GM12891 (cell line): ENCODE measurements at places on chromosomes 5 and 9.

- no peak for DNase-seq
Measured at GRCh38 chr5:54867310-54867944, 118.0 kb downstream of the ESM1 start.

GRCh38 chr5:150159741-150160179, 4.1 kb upstream of the PDGFRB start:
- no peak for DNase-seq

DNA sequence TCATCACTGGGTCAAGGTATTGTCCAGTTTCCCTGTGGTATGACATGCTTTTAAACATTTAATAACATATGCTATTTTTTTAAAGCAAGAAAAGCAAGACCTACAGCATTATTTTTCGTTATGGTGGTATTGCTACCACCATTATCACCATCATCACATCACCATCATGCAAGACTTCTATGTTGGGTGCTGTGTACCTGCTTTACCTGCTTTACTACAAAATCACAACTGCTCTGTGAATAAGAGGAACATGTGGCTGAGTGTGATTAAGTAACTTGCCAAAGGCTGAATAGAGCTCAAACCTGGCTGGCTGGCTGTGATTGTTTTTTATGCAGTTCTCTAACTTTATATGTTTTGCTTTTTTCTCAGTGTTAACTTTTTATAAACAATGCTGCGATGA, 140.8 kb upstream of the CLINT1 start:
- DNase-seq = no peak

GRCh38 chr5:150622157-150622556, 18.3 kb upstream of the SYNPO start:
- DNase-seq = no peak

DNA sequence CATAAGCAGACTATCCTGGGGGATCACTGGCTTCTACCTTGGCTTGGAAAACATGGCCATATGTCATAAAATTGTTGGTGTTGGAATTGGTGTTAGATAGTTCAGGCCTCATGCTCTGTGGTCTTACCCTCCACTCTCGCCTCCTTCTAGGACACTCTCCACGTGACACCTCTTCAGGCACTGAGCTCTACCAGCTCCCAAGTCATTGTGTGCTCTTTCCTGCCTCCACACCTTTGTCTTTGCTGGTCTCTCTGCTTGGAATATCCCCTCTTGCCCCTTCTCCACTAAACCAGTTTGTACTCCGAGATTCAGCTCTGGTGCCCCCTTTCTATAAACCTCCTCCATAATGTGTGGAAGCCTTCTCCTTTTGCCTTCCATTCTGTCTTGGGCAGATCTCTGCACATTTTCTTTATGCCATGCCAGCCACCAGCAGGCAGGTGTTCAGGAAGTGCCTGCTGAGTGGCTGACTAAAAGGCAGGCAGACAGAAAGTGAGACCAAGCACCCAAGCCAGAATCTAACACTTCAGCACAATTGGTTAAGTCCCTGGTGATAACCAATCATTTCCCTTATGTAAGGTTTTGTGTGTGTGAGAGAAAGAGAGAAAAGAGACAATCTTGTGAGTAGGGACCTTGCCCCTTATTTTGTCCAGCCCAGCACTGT, 37.7 kb downstream of the SAR1B start:
- no peak for DNase-seq

- DNase-seq = peak; percentile 46
Measured at GRCh38 chr9:85522459-85523092, 219.2 kb downstream of the AGTPBP1 start.

DNA sequence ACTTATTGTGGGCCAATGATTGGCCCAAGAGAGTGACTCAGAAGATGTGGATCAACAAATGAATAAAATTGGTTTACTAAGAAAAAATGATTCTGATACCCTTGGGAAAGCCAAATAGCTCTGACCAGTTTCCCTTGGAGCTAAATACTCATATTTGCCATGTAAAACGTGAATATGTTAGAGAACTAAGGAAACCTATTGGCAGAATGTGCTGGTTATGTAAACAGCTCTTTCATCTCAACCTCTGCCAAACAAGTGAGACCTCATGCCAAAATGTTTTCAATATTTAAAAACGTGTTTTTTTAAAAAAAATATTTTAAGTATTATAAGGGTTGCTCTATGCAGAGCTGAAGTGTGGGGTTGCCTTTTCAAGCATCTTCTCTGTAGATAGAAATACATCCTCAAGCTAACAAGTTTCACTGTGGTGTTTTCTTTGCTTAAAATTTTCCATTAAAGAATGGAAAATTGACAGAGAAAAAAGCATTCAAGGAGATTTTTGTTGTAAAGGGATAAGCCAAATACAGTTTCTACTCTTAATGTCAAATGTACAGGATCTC, 186.9 kb upstream of the TUT7 start:
- no peak for DNase-seq

DNA sequence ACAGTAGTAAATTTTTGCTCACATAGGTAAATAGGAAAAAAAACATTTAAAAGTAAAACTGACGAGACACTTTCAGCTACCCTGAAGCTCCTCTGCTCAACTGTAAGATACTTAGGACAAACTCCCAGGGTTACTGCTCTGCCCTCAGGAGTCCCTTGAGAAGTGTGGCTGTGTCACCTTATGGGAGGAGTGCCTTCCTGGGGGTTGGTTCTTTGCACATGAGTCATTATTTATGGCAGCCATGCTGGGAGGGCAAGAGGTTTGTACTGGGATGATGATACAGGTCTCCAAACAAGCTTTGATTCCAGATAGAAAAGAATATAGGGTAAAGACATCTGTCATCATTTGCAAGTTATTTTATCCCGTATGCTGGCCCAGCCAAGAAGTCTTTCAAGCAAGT, 45.9 kb downstream of the TTC1 start:
- DNase-seq = no peak

DNA sequence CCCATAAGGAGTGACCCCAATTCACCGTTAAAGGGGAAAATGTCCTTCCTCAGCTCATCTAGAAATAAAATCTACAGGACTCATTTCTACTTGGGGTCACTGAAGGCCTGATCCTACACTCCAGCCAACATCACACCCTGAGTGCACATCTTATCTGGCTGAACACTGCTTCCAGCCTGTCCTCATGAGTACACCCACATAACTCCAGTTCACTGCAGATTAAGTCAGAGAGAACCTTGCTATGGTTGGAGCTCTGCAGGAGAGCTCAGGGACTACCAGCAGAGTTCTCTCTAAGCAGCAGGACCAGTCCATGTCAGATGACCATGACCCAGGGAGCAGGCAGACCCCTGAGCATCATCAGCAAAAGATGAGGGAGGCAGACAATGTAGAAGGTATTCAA, 126.9 kb upstream of the MAP3K1 start:
- DNase-seq = no peak

- DNase-seq = no peak
Measured at GRCh38 chr9:19665146-19665863, 123.5 kb downstream of the SLC24A2 start.

GRCh38 chr5:170200876-170201275, 31.9 kb upstream of the C5orf58 start:
- no peak for DNase-seq

GRCh38 chr5:72555871-72556270, 48.7 kb upstream of the ZNF366 start:
- DNase-seq = no peak

GRCh38 chr9:85600675-85601263, 141.0 kb downstream of the AGTPBP1 start:
- DNase-seq = no peak

DNA sequence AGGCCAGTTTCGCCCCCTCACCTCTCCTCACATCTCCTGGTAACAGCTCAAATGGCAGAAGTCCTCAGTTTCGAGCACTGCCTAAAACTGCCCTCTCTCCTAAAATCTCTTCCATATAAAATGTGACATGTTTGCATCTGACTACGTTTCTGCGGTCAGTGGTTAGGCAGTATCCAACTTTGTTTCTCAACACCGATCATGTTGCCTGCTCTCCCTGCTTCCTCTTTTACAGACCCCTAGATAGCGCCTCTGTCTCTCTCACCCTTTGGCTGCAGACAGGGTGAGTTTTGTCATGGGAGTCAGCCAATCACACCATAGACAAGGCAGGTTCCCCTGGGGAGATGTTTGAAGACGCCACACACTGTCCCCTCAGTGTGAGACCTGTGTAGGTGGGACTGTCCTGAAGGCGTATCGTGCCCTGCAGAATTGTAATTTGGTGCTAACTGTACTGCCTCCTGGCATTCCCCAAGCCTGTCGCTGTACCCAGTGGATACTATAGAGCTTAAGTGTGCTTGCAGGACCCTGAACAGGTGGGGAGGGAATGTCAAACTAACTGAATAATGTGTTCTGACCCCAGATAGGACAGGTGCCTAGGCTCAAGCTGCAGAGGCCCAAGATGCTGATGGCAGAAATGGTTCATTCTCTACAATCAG, 1.1 kb downstream of the HEXB start:
- DNase-seq = peak; percentile 28

GRCh38 chr5:80143491-80143890, 108.3 kb downstream of the THBS4 start:
- no peak for DNase-seq

- DNase-seq = no peak
Measured at GRCh38 chr5:63961598-63962161, 565 bp downstream of the HTR1A start.

GRCh38 chr9:113516840-113517577, 53.5 kb downstream of the RGS3 start:
- peak; percentile 63 for DNase-seq

- DNase-seq = no peak
Measured at GRCh38 chr9:4769321-4770080, 23.2 kb upstream of the RCL1 start.

GRCh38 chr9:9117866-9118265, 1318.3 kb upstream of the DMAC1 start:
- DNase-seq = no peak

DNA sequence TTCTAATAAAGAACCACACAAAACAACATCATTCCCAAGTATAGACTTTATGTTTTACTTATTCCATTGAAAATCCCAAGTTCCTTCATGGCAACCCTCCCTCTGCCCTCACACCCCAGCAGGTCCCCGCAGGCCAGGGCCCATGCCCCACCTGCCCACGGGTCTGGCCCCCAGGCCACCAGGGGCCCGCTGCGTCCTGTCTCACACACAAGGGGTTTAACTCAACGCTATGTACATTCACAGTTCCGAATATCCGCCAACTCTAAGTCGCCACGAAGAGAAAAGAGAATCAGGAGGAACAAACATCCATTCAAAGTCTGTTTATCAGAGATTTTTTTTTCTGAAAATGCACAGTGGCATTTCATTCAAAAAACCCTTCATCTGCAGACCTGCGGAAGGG, 16.2 kb upstream of the SLC6A3 start:
- no peak for DNase-seq

DNA sequence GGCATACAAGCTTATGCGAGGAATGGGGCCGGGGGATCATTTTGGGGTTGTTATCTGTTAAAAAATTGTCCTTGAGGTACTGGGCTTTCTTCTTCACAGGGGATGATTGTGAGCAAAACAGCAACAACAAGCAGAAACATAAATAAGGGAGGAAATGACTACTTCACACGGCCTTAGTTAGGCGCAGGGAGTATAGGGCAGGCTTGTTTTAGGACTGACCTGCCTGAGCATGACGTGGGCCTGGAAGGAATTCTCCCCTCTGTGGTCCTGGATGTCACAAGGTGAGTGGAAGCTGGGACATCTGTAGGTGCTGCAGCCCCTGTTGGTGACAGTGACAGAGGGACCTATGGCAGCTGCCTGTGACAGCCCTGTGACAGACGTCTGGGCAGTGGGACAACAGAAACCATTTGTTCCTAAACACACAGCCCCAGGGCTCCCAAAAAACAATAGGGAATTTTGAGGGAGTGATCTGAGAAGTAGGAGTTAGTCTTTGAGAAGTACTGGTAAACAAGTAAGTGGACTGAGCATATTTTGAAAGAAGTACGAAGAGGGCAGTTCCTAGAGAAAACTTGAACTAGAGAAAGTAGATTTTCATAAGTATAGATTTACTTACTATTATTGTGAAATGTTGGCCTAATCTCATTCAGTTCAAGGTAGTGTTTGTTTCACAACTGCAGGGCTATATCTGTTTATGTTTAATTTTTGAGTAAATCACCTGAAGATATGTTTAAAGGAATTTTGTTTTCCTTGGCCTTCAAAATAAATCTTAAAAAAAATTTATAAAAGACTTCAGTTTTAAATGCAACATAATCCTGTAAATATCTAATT, 113.1 kb downstream of the KDM4C start:
- DNase-seq = no peak

GRCh38 chr5:135534609-135535419, 950 bp downstream of the NEUROG1 start:
- DNase-seq = no peak

GRCh38 chr9:136200424-136200823, 4.5 kb downstream of the LHX3 start:
- no peak for DNase-seq

GRCh38 chr9:111980398-111980797, 83.8 kb downstream of the UGCG start:
- no peak for DNase-seq

GRCh38 chr9:107486674-107487520, 2.7 kb downstream of the KLF4 start:
- no peak for DNase-seq

DNA sequence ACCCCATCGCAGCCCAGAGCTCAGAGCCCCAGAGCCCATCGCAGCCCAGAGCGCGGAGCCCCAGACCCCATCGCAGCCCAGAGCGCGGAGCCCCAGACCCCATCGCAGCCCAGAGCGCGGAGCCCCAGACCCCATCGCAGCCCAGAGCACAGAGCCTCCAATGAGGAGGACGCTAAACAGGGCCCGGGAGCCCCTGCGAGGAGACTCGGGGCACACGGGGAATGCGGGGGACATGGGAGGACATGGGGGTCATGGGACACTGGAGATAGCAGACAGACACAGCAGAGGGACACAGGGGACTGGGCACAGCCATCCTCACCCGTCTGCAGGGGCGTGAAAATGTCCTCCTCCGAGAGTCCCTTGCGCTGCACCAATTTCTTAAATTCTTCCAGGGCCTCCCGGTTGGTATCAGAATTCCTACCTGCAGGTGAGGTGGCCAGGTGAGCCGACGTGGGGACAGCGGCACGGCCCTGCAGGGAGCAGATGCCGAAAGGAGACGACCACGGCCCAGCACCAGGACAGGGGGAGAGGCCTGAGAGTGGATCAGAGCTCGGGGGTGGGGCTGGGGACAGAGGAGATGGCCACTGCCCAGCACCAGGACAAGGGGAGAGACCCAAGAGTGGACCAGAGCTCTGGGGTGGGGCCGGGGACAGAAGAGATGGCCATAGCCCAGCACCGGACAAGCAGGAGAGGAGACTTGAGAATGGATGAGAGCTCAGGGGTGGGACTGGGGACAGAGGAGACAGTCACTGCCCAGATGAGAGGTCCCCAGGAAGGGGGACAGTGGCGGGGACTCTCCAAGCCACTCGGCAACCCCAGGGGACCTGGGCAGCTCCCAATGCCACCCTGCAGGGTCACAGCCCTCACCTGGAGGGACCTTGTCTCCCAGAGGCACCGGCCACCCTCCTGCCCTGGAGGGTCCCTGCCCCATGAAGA, 2.8 kb downstream of the OBP2B start:
- no peak for DNase-seq

- no peak for DNase-seq
Measured at GRCh38 chr9:4416467-4416866, 73.8 kb upstream of the SLC1A1 start.

- no peak for DNase-seq
Measured at GRCh38 chr5:158559643-158560042, 540.1 kb downstream of the EBF1 start.
